RWPE1 (cell line): ENCODE measurements at places on chromosomes 4 and X.

GRCh38 chrX:16033331-16033730, 90.0 kb upstream of the GRPR start:
- DNase-seq = no peak

GRCh38 chr4:72107456-72107855, 75.7 kb downstream of the NPFFR2 start:
- DNase-seq = peak; percentile 1

GRCh38 chrX:130770615-130771014, 132.4 kb downstream of the ENOX2 start:
- DNase-seq = peak; percentile 52

GRCh38 chrX:108699368-108699767, 37.0 kb downstream of the IRS4 start:
- peak; percentile 3 for DNase-seq

GRCh38 chrX:27555514-27555913, 34.6 kb upstream of the DCAF8L2 start:
- peak; percentile 5 for DNase-seq

- DNase-seq = no peak
Observed at GRCh38 chrX:153336988-153337387, 3.0 kb downstream of the ZNF275 start.

- DNase-seq = no peak
Observed at GRCh38 chr4:145066063-145066501, 31.9 kb downstream of the ANAPC10 start.

- no peak for DNase-seq
Observed at GRCh38 chrX:41722816-41723618, 964 bp upstream of the GPR82 start.

DNA sequence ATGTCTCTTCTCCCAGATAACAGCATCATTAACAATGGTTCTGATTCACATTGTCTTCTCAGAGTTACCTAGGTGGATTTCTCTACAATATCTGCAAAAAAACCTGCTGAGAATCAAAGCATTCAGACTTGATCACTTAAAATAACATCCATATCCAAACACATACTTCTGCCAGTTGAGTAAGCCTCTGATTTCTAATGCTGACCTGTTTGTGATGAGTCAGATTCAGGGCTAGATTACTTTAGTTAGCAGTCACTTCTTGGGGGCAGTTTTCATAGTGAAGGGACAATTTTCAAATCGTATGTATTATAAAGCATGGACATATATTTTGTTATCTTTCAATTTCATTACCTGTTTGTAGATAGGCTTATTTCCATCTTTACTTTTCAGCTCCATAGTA, 35.5 kb downstream of the CCNI start:
- peak; percentile 13 for DNase-seq

DNA sequence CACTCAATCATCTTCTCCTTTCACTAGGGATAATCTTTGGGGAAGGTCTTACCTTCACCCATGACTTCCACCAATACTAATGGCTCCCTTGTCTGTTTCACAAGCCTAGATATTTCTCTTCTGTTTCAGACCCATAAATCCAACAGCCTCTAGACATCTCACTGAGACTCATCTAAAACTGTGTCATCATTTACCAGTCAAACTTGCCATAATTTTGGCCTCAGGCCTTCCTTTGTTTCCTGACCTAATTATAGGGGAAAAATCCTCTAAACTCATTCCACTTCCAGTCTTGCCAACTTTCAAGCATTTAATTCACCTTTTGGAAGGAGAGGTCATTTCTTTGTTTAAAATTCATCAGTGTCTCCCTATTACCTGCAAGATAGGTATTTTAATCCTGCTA, 181.0 kb upstream of the CNKSR2 start:
- DNase-seq = no peak

- no peak for DNase-seq
Observed at GRCh38 chr4:29983890-29984289, 736.3 kb upstream of the PCDH7 start.

DNA sequence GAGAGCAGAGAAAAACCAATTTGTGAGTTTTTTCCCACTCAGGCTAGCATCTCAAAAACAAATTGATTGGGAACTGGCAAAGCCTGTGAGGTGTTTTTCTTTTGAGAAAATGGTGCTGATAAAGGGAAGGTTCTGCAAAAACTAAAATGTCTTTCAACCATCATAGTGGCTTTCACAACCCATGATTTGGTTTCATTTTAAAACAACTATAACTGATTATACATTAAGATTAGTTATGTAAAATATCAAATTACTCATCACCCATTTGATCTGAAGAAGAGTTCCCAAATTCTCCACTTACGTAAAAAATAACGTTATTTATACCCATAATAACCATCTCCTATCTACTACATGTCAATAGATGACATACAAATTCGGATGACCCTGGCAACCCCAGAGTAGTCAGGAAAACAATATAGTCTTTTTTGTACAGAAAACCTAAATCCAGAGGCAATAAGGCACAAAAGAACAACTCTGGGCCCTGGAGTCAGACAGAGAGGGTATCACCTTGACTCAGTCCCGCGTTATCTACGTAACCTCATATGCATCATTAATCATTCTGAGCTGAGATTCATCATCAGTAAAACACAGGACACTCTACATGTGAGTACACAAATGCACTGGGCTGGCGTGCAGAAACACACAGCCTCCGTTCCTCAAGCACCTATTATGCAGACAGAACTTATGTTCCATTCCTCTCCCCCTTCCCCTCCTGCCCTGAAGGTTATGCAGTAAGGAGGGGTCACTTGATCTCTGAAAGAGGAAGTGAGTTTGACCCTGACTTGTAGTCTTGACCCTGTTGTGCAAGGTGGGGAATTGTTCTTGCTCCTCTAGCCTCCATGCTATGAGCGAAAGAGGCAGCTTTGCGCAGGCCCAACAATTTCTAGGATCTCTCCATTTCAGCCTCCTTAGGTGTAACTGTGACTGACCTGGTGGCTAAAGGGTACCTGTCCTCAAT, 82.2 kb downstream of the SLC9A7 start:
- no peak for DNase-seq

DNA sequence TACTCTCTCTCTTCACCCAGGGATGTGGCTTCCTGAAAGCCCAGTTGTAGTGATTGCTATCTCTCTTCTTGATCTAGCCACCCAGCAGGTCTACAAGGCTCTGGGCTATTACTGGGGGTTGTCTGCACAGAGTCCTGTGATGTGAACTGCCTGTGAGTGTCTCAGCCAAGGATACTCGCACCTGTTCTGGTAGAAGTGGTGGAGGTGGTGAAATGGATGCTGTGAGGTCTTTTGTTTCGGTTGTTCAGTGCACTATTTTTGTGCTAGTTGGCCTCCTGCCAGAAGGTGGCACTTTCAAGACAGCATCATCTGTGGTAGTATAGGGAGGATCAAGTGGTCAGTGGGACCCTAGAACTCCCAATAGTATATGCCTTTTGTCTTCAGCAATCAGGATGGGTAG, 268.0 kb downstream of the GABRG1 start:
- DNase-seq = no peak

- no peak for DNase-seq
Observed at GRCh38 chr4:76535603-76536372, 100.8 kb downstream of the SHROOM3 start.

DNA sequence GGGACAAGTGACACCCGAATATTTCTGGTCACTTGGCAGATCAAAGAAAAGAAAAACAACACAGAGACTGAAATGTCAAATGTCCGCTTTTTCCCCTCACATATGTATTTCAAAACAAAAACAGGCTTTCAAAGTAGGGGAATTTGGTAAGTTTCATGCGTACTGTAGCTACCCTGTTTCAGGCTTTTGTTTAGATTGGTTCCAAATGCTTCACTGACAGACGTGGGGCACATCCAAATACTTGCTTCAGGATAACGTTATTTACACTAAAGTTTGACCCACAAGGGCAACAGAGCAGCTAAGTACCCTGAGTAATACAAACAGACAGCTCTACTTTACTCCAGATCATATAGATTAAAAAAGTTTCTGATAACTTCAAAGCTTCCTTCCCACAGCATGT, 804.5 kb upstream of the POU3F4 start:
- DNase-seq = no peak

DNA sequence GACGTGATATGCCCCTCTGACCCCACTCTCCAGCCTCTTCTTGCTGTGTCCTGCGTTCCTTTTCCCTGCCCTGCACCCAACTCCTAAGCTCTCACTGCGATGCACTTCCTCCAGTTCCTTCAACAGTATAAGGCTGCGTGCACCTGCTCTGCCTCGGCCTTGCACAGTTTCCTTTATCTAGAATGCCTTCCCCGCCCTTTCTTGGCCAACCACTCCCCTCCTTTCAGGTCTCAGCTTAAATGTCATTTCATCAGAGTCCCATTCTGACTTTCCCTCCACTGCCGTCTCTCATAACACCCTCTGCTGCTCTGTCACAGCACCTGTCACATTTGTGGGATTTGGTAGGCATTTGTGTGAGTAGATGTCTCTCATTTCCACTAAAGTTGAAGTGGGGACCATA, 58.4 kb upstream of the NEIL3 start:
- DNase-seq = no peak

DNA sequence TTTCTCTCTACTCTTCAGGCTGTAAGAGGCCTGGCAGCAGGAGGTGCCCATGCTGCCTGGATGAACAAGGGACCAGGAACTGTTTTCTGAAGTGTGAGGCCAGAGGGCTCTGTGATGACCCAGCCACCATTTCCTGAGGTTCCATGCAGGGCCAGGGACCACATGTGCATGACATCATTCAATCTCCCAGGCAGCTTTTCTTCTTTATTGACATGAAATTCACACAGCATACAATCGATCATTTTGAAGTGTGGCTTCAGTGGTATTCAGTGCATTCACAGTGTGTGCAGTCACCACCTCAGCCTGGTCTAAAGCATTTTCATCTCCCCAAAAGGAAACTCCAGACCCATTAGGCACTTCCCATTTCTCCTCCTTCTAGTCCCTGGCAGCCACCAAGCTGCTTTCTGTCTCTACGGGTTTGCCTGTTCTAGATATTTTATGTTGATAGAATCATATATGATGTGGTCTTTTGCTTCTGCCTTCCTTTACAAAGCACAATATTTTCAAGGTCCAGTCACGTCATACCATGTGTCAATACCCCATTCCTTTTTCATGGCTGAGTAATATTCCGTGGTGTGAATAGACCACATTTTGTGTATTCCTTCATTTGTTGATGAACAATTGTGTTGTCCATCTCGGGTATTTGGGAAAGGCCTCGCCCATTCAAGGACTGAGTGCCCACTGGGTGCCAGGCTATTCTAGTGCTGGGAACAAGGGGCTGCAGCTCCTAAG, 93.1 kb downstream of the PSAPL1 start:
- DNase-seq = no peak

GRCh38 chrX:149962859-149963757, 24.8 kb upstream of the EOLA2 start:
- peak; percentile 39 for DNase-seq

DNA sequence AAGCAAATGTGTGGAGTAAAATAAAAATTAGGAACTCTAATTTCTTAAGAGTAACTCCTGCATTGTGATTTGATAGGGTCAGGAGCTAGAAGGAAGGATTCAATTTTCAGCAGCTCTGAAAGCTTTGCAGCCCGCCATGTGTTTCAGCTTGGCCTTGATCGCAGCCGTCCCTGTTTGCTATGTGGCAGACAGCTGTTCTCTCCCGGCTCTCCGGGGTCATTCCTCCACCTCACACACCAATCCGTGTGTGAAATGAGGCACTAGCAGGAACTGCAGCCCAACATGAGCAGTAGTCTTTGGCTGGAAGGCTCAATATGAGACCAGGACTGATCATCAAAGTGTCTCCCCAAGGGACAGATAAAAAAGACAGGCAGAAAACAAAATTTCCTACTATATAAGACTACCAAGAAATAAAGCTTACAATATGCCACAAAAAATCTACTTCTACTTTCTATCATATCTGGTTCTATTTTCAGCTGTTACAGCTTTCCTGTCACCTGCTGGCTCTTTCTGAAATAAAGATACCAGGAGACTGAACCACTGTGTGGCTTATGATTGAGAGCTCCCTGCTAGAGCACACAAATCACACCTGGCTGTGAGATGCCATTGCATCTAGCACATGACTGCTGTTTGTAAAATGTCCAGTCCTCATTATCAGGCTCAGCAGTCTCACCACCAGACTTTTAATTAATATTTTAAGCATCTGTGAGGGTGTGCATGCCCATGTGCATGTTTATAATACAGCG, 44.1 kb upstream of the SEC24B start:
- DNase-seq = no peak

DNA sequence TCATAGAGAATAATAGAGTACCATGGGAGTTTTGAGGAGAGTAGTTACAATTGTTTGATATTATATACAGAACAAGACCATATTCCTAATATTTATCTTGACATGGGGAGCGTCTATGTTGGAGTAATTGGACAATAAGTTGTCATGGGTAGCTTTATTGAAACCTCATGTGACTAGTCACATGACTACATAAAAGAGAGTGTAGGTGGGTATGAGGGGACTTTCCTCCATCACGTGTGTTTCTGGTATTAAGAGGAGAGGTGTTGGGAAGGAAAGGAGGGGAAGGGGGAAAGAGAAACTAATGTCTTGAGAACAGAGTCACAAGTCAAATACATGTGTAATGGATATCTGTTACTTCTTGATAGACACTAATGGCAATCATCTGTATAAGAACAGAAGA, 33.1 kb downstream of the PDLIM5 start:
- DNase-seq = no peak

DNA sequence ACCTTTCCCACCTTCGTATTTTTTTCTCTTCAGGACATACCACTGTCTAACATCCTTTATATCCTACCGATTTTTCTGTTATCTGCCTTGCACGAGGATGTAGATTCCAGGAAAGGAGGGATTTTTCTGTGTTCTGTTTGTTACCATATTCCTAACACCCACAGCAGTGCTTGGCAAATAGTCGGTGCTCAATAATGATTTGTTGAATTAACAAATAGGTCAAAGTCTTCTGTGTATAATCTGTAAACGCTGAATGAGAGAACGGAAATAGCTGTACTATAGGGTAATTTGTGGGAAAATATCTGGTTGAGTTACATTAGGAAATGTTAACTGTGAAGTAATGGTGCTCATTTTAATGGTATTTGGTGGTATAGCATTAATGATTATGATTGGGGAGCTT, 81.5 kb downstream of the TMEM156 start:
- DNase-seq = no peak

DNA sequence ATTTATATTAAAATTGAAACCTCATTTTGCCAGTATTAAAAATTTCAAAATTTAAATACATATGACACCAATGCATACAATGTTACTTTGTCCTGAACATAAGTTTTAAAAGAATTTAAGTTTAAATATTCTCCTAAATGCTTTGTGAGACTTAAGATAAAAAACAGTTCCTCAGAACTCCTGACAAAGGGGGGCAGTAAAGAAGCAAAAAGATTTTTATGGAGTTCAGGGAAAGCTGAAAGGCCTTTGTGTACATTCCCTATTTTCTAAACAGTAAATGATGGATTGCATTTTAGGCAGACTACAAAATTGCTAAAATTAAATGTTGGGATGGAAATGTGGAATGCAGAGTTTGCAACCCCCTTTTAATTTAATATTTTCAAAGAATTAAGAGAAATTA, 81.7 kb downstream of the SNCA start:
- no peak for DNase-seq
